ENCODE measurements at places on chromosomes 3 and 15.

- no peak for DNase-seq
Observed at GRCh38 chr15:73838831-73839426, 34.4 kb upstream of the TBC1D21 start.

- no peak for DNase-seq
Observed at GRCh38 chr15:25333049-25333448, 105.8 kb downstream of the UBE3A start.

DNA sequence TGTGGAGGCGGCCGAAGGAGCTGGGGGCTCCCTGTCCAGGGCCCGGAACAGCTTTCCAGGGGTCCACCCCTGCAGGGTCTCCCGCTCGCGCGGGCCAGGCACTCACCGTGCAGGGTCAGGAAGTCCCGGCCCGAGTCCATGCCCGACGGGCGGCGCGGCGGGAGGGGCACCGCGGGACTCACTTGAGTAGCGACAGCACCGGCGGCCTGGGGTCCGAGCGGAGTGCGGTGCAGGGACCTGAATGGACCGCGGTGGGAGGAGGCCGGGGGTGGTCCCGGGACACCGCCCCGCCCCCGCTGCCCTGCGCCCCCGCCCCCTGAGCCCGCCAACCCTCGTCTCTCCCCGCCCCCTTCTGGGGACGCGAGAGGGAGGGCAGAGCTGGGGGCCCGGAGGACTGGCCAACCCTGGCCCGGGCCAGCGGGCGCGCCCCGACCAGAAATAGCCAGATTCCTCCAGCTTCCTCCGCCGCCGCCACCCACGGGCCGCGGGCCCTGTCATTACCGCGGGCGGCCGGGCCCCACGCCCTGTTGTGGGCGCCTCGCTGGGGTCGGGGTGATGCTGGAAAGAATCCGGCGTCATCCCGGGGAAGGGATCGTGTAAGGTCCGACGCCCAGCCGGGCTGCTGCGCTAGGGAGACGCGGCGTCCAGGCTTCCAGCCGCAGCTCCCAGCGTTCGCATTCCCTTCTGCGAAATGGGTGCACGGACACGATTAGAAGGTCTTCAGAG lies at the start of gene PLCD1:
PLCD1 (minus strand) TSS at position 243 of the 726 bp plus-strand sequence; CDS start at position 140, 103 bp downstream.
- DNase-seq, result no peak

GRCh38 chr3:137347132-137347531 lies 389.3 kb downstream of the IL20RB start:
- DNase-seq, result no peak

DNA sequence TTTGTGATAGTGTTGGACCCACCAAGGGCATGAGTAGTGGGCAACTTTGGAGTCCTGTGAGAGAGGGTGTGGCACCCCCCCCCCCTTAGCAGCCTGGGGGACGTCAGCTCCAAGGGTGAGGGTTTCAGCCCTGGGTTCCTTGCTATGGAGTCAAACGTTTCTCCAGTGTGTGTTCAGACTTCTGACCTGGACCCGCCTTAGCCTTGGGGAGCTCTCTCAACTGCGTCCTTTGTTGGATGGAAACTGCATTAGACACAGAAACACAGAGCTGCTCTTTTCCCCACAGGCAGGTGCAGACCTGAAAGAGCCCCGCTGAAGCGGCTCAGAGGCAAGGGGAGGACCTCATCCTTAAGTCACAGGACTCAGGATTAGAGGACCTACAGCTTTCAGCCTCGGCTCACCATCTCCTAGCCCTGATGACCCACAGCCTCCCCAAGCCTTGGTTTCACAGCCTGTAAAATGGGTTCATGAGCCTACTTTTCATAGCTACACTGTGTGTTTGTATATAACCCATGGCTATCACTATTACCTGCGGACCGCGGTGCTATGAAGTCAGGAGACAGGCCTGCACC lies 19.9 kb downstream of the ZNF710 start:
- no peak for DNase-seq

DNA sequence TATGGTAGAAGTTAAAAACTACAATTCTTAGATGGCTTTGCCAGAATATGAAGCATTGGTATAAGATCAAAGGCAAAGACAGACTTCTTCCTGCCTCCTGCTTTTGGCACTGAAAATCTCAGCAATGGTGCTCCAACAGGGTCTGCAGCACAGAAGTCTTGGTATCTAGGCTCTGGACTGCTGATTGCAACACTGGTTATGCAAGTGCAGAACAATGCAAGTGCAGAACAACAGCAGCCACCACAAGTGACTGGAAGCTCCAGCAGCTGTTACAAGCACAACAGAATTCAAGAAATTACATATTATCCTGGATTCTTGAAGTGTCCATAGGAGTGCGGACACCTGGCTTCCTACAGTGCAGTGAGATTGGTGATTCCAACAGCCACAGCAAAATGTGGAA lies 33.7 kb downstream of the ZBTB20 start:
- no peak for DNase-seq

DNA sequence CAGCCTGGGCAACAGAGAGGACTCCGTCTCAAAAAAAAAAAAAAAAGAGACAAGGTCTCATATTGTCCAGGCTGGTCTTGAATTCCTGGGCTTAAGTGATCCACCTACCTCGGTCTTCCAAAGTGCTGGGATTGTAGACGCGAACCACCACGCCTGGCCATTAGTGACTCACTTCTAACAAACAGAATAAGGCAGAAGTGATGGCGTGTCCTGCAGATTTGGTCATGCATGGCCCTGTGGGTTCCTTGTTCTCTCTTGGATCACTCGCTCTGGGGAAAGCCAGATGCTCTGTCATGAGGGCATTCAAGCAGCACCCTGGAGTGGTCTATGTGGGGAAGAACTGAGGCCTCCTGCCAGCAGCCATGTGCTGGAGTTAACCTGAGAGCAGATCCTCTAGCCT lies 27.4 kb upstream of the TJP1 start:
- no peak for DNase-seq

Measured in cortex of kidney (tissue), 1 donor.